T-cell (primary cell): ENCODE measurements at places on chromosomes 7 and 10. TPM values are rescaled to one million over a fixed set of nuclear protein-coding genes. Genes with fewer than 3 reads are reported as not detected.
A peak's percentile ranks its signal among the peaks of the same experiment; 100 is the strongest.

Gene LRRD1
- not detected for total RNA-seq

GRCh38 chr10:103367379-103367781 is 396 bp upstream of the TAF5 start:
- H3K27me3 ChIP-seq: no peaks in the 10 kb centered on the region
- H3K4me3 ChIP-seq: peak overlapping the region; percentile 83
- DNase-seq: no peak
- peak overlapping the region; percentile 35 for H3K27ac ChIP-seq
- H3K36me3 ChIP-seq: no peaks in the 10 kb centered on the region
- H3K4me1 ChIP-seq: peaks cover 8% of the 10 kb centered on the region

Gene UFSP1
- 9.0 TPM for total RNA-seq

DNA sequence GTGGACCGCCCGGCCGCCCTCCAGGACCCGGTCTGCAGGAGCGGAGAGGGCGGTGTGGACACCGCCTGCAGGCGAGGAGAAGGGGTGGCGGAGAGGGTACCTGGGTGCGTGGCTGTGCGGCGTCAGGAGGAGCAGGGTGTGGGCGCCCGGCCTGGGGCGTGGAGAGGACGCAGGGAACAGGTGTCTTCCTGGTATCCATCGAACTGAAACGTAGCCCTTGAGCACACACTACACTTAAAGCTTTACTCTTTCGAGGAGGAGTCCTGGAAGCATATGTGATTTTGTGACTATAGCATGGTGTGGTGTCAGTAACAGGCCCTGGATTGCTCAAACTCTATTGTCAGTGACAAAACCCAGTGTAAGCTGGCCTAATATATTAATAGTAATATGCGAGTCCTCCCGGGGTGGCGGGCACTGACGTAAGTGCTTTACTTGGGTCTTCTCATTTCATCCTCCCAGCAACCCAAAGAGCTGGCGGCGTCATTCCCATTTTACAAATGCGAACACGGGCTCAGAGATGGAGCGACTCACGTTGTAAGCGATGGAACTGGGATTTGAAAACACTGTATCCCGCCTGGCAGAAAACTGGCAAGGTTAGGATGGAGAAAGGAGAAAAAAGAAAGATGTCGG is 508 bp upstream of the TECPR1 start:
- H3K27me3 ChIP-seq: no peaks in the 10 kb centered on the region
- H3K36me3 ChIP-seq: peaks cover 11% of the 10 kb centered on the region
- H3K4me1 ChIP-seq: peaks cover 61% of the 10 kb centered on the region
- peak overlapping the region; percentile 91 for H3K4me3 ChIP-seq

GRCh38 chr7:138926241-138926612 is 55.0 kb downstream of the KIAA1549 start:
- no peaks in the 10 kb centered on the region for H3K4me1 ChIP-seq
- DNase-seq: no peak
- peaks cover 3% of the 10 kb centered on the region for H3K27me3 ChIP-seq
- no peak overlapping the region for H3K27ac ChIP-seq
- no peak overlapping the region for H3K4me3 ChIP-seq

Gene GBX1
- total RNA-seq: not detected
